SJCRH30 (cell line): ENCODE measurements at places on chromosomes 6 and 20. TPM values are rescaled to one million over a fixed set of nuclear protein-coding genes. Genes with fewer than 3 reads are reported as not detected.

Gene SLC2A10
- total RNA-seq, result 4.6 and 5.1 TPM in 2 replicates

Gene BPIFA1
- not detected in 2 replicates for total RNA-seq

Gene ADAT2
- 6.2 and 11.1 TPM in 2 replicates for total RNA-seq

Gene BPIFB1
- total RNA-seq, result not detected in 2 replicates

Gene RBPJL
- not detected in 2 replicates for total RNA-seq

Gene TMEM200A
- total RNA-seq, result 1.9 TPM in 2 replicates

Gene ANGPT4
- total RNA-seq, result not detected in 2 replicates

Gene ELOVL5
- total RNA-seq, result 68.1 and 71.7 TPM in 2 replicates

Gene DNAH8
- total RNA-seq, result under 0.01 and 0.03 TPM in 2 replicates

Gene RIMS4
- total RNA-seq, result not detected in 2 replicates

Gene PPP1R14C
- 0.05 TPM in 1 of 2 replicates, not detected in the other for total RNA-seq

Gene MYLK4
- 2.3 and 3.0 TPM in 2 replicates for total RNA-seq

Gene NMBR
- 0.16 TPM in 1 of 2 replicates, not detected in the other for total RNA-seq

Gene PAK5
- not detected in 2 replicates for total RNA-seq

Gene SLC26A8
- not detected in 2 replicates for total RNA-seq

Gene KCNK5
- 9.5 and 9.7 TPM in 2 replicates for total RNA-seq

Gene ABHD16B
- not detected in 2 replicates for total RNA-seq

Gene ZNF831
- 0.58 and 0.59 TPM in 2 replicates for total RNA-seq

Gene MOXD1
- 0.86 and 1.5 TPM in 2 replicates for total RNA-seq

Gene SLC22A16
- 0.38 TPM in 1 of 2 replicates, not detected in the other for total RNA-seq

Gene FGD2
- total RNA-seq, result not detected in 2 replicates

Gene BCL2L1
- total RNA-seq, result 33.1 and 33.4 TPM in 2 replicates

Gene ITPR3
- total RNA-seq, result 2.6 and 2.9 TPM in 2 replicates

Gene ROMO1
- total RNA-seq, result 282 and 419 TPM in 2 replicates

Gene MCHR2
- total RNA-seq, result not detected in 2 replicates

Gene PDE7B
- total RNA-seq, result 0.20 and 0.71 TPM in 2 replicates

Gene ADGB
- total RNA-seq, result 0.28 and 0.43 TPM in 2 replicates

Gene HSPA1A
- total RNA-seq, result 0.56 TPM in 1 of 2 replicates, not detected in the other

Gene FRMD1
- total RNA-seq, result not detected in 2 replicates

Gene ADGRG6
- total RNA-seq, result 2.8 and 3.0 TPM in 2 replicates

Gene BPI
- total RNA-seq, result 0.06 TPM in 1 of 2 replicates, not detected in the other

Gene SMLR1
- total RNA-seq, result not detected in 2 replicates

Gene SALL4
- not detected in 2 replicates for total RNA-seq

Gene XKR7
- 0.02 and 0.03 TPM in 2 replicates for total RNA-seq

Gene TRIM31
- 0.10 TPM in 1 of 2 replicates, not detected in the other for total RNA-seq

Gene PPIL6
- total RNA-seq, result 0.28 TPM in 1 of 2 replicates, not detected in the other

Gene SLC17A1
- total RNA-seq, result not detected in 2 replicates

Gene ISM1
- 0.05 TPM in 1 of 2 replicates, not detected in the other for total RNA-seq

Gene DHX16
- total RNA-seq, result 26.5 and 29.0 TPM in 2 replicates

Gene SOD2
- 123 and 137 TPM in 2 replicates for total RNA-seq

Gene SUPT3H
- total RNA-seq, result 10.3 and 15.8 TPM in 2 replicates

Gene AIF1
- not detected in 2 replicates for total RNA-seq

Gene FANCE
- 10.5 and 10.9 TPM in 2 replicates for total RNA-seq

Gene PROKR2
- total RNA-seq, result not detected in 2 replicates

Gene PDYN
- total RNA-seq, result not detected in 2 replicates

Gene SYTL3
- total RNA-seq, result 15.4 and 16.4 TPM in 2 replicates

Gene DSP
- total RNA-seq, result not detected in 2 replicates

Gene PCSK2
- total RNA-seq, result 0.08 TPM in 1 of 2 replicates, not detected in the other

Gene OR5V1
- not detected in 2 replicates for total RNA-seq

Gene MUCL3
- not detected in 2 replicates for total RNA-seq

Gene PRELID3B
- 298 and 331 TPM in 2 replicates for total RNA-seq
